ENCODE measurements at places on chromosomes 7 and 10.

GRCh38 chr10:110946496-110946895, 27.1 kb downstream of the SHOC2 start:
- DNase-seq: no peak

- DNase-seq: no peak
Observed at GRCh38 chr10:12615296-12616220, 266.2 kb downstream of the CAMK1D start.

DNA sequence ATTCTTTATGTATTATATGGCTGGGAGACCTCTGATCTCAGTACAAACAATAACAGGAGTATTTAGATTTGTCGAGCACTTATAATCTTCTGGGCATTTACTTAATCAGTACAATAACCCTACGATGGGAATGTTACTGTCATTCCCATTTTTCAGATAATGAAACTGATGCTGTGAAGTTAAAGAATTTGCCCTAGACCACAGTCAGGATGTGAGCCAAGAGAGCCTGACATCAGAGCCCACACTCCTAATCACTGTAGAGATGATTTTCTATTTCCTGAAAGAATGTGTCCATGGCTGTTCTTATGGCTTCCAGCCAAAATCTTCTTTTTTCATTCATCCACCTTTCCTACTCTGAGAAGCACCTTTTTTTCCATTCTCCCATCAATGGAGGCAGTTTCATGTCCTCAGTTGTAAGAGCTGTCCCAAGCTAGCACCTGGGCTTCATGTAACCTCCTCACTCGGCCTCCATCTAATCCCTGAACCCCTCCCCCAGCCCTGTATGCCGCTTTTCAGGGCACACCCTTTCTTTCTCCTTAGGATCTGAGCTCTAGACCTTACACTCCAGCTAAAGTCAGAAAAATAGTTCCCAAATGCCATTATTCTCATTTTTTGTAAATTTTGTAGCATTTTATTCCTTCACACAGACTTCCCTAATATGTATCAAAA, 12.2 kb upstream of the CAV1 start:
- DNase-seq: no peak

- no peak for DNase-seq
Observed at GRCh38 chr7:20260223-20260622, 43.0 kb upstream of the MACC1 start.

- DNase-seq: no peak
Observed at GRCh38 chr7:47405286-47405904, 176.5 kb downstream of the TNS3 start.

DNA sequence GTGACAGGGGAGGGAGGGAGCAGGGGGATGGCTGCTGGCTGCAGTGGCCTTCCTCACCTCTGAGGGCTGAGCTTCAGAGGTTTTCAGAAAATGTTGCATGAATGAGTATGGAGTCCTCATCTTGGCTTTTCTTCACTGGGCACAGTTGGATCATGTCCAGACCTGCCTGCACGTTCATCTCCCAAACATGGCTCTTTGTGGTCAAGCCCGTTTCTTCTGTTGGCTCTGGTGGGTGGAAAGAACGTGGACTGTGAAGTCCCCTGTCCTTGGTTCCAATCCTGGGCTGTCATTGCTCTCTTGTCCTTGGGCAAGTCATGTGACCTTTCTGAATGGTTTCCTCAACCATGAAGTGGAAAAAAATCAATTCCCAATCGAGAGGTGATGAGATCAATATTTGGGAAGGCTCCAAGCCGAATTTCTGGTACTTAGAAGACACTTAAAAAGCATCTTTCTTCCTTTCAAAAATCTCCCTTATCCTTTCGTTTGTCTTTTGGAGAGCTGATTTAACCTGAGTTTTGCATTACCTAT, 34.5 kb downstream of the TSPAN14 start:
- DNase-seq: peak; percentile 72

- no peak for DNase-seq
Observed at GRCh38 chr10:90983914-90984549, 63.1 kb upstream of the ANKRD1 start.

- DNase-seq: no peak
Observed at GRCh38 chr7:140085447-140085846, 22.7 kb upstream of the PARP12 start.

GRCh38 chr10:106078895-106079576, 1085.5 kb downstream of the SORCS1 start:
- no peak for DNase-seq

DNA sequence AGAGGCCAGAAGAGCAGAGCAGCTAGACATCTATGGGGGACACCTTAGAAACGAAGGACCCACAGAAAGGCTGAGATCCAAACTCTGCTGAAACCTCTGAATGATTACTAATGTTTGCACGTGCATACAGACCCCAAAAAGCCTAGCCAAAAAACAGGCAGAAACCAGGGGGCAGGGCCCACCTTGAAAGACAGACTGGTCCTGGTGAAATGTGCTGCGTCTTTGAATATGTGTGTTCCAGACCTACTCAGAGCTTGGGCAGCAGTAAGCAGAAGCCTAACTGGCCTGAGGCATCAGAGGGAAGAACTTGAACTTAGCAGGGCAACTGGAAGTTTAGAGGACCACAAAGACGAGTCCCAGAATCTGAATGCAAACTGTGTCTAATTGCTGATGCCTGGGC, 251.8 kb downstream of the TEX36 start:
- DNase-seq: no peak

GRCh38 chr10:93095225-93095624, 21.5 kb downstream of the CYP26A1 start:
- no peak for DNase-seq

DNA sequence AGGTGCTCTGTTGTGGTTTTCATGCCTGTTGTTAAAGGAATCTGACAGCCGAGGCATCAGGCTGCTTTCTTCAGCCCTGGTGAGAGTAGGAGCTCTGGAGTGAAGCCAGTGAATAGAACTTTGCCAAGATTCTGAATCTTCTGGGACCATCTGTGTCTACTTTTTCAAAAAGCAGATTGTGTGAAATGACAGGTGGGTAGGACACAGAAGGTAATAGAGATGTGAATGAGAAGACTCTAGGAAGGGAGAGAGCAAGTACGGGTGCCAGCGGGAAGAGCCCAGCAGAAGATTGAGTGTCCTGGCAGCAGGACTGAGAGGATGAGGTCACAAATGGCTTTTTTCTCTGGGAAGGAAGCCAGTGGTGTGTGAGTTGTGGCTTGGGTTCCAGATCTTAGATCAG, 429.2 kb downstream of the SDK1 start:
- no peak for DNase-seq

DNA sequence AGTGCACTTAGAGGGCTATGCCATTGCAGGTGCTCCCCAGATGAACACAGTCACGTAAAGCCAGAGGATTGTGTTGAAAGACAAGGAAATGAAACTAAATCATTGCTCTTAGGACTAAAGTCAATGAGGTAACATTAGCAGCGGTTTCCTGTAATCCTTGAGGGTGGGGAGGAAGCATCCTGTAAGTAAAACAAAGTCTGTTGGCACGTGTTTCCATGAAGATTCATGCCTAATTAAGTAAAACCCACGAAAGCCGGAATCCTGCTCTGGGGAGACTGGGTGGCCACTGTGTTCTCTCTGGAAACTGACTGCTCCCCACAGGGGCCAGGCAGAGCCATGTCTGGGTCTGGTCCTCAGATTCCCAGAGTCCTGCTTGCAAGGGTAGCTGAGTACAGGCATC, 18.3 kb downstream of the STEAP1B start:
- DNase-seq: no peak

DNA sequence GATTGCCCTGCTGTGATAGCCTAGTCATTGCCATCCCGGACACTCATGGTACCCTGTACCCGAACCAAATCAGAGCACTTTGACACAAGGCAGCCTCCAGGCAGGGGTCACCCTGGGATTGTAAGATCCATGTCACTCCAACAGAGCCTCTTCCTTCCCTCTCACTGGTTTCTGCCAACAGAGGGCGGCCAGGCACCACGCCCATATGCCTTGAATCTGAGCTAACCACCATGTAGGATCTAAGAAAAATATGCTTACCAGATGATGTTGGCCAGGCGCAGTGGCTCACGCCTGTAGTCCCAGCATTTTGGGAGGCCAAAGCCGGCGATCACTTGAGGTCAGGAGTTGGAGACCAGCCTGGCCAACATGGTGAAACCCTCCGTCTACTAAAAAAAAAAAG, 389.2 kb upstream of the KLF6 start:
- DNase-seq: no peak

DNA sequence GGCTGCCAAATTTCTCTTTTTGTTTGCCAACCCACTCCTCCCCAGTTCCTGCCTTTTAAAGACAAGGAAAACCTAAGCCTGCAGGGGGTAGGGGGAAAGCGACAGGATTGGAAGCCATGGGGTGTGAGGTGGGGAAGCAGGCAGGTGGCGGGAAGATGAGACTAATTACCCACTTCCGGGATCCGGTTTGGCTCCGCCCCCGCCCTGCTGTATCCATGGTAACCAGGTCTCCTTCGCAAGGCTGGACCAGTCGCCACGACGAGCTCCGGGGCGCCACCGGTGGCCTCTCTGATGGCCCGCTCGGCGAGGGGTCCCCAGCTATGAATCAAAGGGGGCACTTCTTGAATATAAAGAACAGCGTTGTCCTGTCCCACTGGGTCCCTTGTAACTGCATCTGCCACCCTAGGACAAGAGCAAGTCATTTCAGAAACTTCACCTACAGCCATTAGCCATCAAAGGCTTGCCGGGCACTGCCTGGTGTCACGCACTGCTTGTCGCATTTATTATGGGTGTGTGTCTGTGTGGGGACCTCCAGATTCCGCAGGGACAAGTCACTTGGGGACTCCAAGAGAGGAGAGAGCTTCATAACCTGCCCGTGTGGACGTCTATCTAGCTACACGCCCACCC, 55.4 kb upstream of the LMTK2 start:
- no peak for DNase-seq

DNA sequence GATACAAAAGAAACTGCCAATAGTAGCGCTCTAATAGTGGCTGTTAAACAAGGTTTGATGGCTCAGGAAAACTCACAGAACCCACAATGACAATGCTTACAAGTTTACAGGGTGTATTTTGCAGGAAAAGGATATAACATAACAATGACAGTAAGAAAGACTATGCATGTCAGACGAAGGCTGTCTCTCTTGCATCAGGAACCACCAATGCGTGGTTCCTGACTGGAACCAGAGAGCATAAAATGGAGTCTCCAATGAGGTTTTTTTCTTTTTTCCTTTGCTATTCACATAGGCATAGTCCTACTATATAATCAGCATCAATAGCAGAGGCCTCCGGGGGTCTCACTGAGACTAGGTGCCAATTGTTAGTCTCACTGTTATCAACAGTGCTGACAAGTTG, 120.4 kb upstream of the STEAP1 start:
- no peak for DNase-seq

GRCh38 chr7:12855036-12855435, 167.6 kb downstream of the ARL4A start:
- DNase-seq: no peak

DNA sequence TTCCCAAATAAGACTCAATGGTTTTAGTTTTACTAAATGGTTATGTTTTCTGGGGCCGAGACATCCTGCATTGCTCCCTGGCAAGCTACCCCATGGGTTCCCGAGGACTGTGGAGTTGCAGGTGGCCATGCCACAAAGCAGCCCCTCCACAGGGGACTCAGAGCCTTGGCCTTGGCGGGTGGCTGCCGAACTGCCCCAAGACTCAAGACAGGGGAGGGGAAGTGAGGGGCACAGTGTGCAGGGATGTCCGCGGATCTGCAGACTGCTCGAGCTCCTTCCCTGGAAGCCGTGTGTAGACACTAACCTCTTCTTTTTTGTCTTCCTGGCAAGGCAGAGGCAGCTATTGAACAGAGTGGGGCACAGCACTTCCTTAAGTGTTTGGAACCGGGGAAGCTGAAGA, 154.6 kb downstream of the EBF3 start:
- DNase-seq: no peak

DNA sequence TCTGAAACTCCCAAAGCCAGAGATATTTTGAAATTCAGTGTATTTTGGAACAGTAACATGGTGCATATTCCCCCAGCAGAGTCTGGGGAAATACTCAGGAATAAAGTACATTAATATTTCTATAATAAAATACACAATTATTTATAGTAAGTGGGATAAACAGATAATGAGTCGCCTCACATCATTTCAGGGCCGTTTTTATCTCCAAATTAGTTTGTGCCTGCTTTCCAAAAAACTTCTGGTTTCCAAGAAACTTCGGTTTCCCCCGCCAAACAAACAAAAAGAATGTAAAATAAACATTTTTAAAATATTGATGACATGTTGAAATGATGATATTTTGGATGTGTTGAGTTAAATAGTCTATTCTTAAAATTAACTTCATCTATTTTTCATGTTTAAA, 48.2 kb downstream of the AFAP1L2 start:
- DNase-seq: no peak

GRCh38 chr7:46932306-46932675, 649.6 kb downstream of the TNS3 start:
- no peak for DNase-seq

DNA sequence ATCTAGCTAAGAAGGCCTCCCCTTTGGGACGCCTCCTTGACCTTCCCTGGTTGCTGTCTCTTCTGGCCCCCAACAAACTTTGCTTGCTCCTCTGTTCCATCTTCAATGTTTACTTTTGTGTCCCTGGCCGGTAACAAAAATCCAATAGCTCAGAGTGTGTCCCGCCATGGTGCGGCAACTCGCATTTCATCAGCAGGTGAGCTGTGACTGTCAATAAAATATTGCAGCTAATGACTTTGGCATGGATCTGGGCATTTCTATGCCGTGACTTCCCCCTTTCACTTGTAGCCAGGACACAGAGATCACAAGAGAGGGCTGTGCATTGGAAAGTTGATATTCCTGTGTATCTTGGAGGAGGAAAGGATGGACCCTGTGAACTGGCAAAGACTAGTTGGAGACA, 317.6 kb downstream of the RPS24 start:
- DNase-seq: no peak

DNA sequence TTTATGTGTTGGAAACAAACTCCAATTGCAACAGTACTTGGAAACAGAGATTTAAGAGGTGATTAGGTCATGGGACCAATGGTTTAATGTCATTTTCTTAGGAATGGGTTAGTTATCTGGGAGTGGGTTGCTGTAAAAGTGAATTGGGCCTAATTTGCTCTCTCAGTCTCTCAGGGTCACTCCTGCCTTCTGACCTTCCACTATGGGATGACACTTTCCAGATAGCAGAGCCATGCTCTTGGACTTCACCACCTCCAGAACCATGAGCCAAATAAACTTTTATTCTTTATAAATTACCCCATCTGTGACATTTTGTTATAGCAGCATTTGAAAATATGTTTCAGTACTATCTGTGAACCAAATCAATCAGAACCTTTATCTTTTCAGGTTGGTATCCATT, 1509.1 kb downstream of the REEP3 start:
- no peak for DNase-seq

GRCh38 chr7:41825927-41826480, 123.1 kb upstream of the INHBA start:
- no peak for DNase-seq

- DNase-seq: no peak
Observed at GRCh38 chr7:135459951-135460567, 49.8 kb downstream of the CNOT4 start.

All from thyroid gland (tissue), 4 donors.